ENCODE measurements at places on chromosomes 2 and 18. TPM values are rescaled to one million over a fixed set of nuclear protein-coding genes. Genes with fewer than 3 reads are reported as not detected.

Gene POTEC
- polyA plus RNA-seq = not detected

Gene FAM98A
- 58.5 TPM for polyA plus RNA-seq

DNA sequence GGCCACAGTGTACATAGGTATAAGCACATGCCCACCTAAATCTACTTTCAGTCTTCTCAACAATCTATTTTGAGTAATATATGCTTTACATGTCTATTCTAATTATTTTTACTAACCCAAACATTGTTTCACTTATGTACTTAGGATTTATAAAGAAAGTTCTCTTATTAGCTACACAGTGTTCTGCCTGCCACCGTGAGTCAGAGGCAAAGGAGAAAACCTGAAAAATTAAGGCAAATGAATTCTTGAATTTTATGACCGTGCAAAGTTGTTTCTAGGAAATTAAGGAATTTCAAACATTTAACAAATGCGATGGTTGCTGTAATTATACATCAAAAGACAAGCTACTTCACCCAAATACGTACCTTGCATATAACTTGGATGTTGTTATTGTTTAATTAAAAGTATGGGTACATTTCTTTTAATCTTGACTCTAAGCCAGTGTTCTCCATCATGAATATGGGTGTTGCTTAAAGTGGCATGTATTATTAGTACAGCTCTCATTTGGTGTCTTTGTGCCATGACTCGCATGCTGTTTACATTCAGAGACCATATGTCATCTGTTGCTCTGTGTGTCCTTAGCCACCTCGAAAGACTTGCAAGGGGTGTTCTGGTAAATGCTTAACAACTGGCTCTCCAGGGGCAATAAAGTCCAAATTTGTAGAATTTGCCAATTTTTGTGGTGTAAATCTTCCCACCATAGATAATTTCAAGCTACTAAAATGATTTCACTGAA is 154.3 kb upstream of the FN1 start:
- DNase-seq = no peak

GRCh38 chr2:60353863-60354262 is 199.6 kb downstream of the BCL11A start:
- no peak for DNase-seq

DNA sequence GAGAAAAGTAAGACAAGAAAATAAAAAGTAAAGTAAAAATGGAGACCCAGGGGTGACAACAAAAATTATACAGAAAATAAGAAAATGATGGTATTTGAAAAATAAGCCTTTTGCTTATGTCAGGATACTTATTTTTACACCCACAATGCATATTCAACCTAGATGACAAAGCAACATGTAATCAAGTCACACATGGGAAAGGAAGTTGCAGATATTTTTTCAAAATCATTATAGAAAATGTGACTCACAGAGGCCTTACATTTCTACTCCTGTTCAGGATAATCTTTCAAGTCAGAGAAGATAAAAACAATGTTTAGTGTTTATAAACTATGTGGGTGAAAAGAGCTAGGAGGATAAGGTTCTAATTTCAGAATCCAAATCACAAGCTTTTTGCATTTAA is 275.3 kb upstream of the UBE2E3 start:
- DNase-seq = no peak

DNA sequence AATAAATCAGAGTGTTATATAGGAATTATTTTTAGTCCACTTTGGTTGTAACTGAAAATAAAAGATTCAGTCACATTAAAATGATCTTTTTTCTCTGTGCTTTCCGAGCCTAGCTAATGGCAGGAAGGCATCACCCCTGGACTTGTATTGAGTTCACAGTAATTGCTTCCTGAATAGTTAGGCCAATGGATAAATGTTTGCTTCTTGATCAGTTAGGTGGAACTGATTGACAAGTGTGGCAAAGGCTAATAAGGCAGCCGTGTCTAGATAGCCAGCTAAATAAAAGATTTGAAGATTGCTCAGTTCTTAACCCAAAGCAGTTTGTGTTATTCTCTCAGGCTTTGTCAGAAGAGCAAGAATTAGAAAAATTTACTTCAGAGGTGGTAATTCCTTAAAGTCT is 20.8 kb downstream of the FAM171B start:
- no peak for DNase-seq

Gene SH3BP4
- polyA plus RNA-seq = 40.5 TPM

- DNase-seq = no peak
These were observed 10.6 kb upstream of the NMI start for GRCh38 chr2:151299920-151300539.

DNA sequence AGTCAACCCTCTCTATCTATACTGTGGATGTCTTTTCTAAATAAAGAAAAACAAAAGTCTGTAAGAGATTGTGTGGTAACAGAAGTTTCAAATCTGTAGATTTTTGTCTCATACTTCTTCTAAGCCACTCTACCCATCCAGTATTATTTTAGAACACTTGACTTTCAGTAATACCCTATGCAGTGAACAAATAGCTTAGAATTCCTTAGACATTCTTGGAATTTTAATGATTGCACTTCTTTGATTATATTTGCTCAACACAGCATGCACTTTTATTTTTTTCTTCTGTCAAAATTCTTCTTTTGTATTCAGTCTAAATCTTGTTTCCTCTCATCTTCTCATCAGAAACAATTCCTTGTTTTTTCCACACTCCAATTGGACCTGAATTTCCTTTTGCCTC is 1080.2 kb downstream of the SUCLG1 start:
- no peak for DNase-seq

- DNase-seq = no peak
These were observed 168.7 kb upstream of the FN1 start for GRCh38 chr2:215604606-215605005.

Gene TEX44
- polyA plus RNA-seq = not detected

- no peak for DNase-seq
These were observed 138.2 kb downstream of the HDAC4 start for GRCh38 chr2:239262484-239263230.

Gene ALKAL2
- polyA plus RNA-seq = 5.7 TPM
